Uterus (tissue), 4 donors: ENCODE measurements at places on chromosomes 3 and 15.

- DNase-seq: no peak
These were observed 29.1 kb upstream of the SRP14 start for GRCh38 chr15:40067921-40068624.

DNA sequence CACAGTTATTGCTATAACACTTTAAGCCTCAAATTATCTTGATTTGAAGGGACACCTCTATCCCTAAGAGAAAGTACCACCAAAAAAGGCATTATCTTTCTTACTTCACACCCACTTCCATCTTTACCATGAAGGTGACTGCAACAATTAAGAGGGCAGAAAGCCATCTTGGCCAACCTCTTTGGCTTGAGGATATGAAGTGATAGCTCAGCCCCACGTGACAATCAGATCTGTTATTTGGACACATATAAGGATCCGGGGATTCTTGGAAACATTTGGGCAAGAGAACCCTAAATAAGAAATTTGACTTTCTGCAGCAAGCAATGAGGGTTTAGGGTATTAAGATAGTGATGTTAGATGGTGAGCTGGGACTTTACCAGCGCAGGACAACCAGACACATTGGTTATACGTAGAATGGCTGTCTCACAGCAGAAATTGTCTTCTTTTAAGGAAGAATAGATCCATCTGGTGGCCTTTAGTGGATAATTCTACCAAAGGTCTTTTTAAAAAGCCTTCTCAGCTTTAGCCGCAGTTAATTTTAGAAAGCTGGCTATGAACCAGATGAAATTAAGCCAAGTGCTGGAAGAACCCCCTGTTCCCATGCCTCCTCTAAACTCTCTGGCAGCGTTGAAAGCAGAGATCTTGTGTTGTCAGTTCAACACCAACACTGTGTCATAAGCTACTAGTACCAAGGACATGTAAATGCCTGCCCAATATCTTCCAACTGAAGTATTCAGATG is 12.3 kb downstream of the HCLS1 start:
- no peak for DNase-seq

GRCh38 chr3:45596290-45596791 is 1.8 kb downstream of the LIMD1 start:
- no peak for DNase-seq

GRCh38 chr3:190012314-190012782 is 108.3 kb downstream of the P3H2 start:
- DNase-seq: no peak

GRCh38 chr15:52144656-52145178 is 32.1 kb upstream of the BCL2L10 start:
- DNase-seq: no peak

- no peak for DNase-seq
These were observed 29.3 kb downstream of the APPL1 start for GRCh38 chr3:57256844-57257243.

DNA sequence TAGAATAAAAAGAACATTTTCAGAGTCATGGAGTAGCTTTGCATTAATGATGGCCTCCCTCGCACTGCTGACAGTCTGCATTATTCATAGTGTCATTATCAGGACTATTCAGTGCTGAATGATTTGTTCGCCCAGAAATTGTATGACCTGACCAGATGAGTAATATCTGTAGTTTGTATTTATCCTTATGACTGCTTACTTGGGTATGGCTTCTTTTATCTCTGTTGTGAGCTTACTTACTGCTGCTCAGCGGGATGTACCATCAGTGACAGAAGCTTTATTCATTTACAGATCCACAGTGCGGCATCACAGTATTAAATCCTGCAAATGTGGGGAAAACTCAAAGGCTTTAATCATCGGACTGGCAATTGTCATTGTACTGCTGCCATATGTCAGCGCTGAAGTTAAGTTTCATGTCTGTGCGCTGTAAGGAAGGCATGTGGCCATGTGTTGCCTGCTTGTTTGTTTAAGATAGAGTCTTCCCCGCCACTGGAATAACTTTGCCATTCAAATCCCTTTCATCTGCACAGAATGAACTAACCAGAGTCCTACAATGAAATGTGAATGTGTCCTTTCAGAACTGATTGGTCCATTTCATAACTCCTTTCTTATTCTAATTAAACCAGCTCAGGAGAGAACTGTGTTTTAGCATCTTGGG is 262.2 kb downstream of the CHL1 start:
- DNase-seq: no peak

GRCh38 chr3:76624164-76624563 is 415.7 kb upstream of the ROBO2 start:
- no peak for DNase-seq

DNA sequence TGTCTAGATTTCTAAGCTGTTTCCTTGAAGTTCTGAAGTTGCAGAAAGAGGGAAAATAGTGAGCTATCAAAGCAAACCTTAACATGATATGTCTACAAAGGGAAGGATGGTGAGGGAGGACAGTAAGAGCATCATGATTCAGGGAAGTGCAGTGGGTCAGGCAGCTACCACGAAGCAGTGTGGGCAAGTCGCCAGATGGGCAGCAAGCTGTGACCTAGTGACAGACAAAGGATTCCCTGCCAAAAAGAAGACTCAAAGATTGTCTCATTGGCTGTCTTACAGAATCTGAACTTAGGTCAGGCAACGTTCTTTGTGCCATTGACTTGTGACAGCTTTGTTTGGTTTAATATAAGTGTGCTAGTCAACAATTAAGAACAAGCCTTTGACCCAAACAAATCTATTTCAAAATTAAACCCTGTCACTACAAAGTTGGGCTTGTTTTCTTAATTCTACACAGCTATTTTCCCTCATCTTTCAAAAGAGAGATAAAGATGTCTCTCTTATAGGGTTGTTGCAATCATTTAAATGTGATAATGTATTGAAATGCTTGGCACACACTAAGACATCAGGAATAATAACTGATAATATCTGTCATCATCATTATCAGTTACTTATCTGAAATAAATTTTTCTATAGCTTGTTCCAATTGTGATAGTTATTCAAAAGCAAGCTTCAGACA is 153.3 kb downstream of the ECT2 start:
- no peak for DNase-seq

DNA sequence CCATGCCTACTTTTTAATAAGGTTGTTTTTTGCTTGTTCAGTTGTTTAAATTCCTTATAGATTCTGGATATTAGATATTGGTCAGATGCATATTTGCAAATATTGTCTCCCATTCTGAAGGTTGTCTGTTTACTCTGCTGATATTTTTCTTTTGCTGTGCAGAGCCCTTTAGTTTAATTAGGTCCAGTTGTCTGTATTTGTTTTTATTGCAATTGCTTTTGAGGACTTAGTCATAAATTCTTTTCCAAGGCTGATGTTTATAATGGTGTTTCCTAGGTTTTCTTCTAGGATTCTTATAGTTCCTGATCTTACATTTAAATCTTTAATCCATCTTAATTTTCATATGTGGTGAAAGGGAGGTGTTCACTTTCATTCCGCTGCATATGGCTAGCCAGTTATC is 77.4 kb downstream of the PTPRG start:
- no peak for DNase-seq

- no peak for DNase-seq
These were observed 260.1 kb upstream of the CTNNB1 start for GRCh38 chr3:40939030-40939740.

DNA sequence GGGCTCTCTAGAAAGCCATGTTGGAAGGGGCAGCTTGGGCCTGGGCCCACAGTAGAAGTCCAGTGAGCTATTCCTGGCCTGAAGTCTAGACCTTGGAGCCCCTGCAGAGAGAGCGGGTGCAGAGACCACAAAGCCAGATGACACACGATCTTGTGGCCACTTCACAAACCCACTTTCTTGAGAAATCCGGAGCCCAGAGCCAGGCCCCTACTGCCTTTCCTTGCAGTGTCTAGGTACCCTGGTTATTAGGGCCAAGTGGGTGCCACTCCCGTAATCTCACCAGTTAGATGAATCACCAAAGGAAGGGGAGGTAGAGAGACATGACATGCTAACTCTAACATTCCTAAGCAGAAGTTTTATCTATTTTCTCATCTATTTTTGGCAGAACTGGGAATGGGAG is 72.5 kb upstream of the ADAMTSL3 start:
- DNase-seq: no peak

DNA sequence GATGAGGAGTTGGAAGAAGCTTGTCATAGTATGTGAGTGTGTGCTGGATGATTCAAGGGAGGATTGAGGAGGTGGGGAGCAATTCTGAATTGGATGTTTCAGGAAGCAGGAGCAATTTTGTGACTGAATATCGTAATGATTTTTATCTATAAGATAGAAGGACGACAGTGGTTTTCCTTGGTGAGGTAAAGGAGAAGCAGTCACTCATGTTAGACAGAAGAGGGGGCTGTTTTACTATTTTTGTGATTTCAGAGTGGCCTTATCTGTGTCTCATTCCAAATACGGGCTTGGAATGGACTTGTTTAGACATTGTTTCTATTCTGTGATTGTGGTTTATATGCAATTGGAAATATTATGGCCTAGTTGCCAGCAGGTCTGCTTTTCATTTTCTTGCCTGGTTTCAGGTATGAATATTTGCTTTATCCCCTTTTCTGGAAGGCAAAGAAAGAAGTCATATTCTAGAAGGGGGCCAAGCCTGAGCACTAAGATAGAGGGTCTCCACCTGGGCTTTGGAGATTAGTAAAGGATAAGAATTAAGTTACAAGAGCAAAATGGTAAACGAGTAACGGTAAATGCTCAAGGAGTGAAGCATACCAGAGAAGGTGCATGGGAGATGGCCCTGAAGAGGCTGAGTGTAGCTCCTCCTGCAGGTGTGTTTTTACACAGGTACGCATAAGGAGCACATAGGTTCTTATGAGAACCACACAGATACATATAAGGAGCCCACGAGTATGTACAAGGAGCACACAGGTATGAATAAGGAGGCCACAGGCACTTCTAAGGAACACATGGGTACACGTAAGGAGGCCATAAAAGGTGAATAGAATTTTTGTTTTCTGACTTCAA is 124.6 kb upstream of the KCNAB1 start:
- no peak for DNase-seq

- no peak for DNase-seq
These were observed 24.3 kb downstream of the CLDN11 start for GRCh38 chr3:170442947-170443346.

GRCh38 chr15:67109141-67110034 is 44.0 kb downstream of the SMAD3 start:
- DNase-seq: peak; percentile 71

DNA sequence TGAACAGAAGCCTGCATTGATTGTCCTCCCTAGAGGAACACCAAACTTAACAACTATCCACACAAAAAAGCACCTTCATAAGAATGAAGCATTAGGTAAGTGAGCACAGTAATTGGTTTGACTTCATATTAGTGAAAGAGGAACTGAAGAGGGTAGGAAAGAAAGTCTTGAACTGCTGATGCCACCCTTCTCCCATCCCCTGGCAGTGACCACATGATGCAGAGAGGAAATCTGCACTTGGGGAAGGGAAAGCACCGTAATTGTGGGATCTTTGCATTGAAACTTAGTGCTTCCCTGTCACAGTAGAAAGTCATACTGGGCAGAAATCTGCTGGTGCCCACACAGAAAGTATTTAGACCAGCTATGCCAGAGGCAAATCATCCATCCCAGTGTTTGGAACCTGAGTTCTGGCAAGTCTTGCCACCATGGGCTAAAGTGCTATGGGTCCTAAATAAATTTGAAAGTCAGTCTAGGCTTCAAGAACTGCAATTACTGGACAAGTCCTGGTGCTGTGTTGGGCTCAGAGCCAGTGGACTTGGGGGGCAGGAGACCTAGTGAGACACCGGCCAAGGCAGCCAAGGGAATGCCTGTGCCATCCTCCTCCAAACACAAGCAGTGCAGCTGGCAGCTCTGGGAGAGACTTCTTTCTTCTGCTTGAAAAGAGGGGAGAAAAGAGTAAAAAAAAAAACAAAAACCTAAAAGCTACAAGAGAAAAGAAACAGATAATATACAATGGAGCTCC is 63.6 kb downstream of the SLC15A2 start:
- no peak for DNase-seq

GRCh38 chr15:29904757-29905417 is 82.6 kb upstream of the TJP1 start:
- no peak for DNase-seq

GRCh38 chr3:12002912-12003311 is 1.3 kb upstream of the SYN2 start:
- DNase-seq: no peak

GRCh38 chr3:18474202-18474601 is 49.1 kb upstream of the SATB1 start:
- DNase-seq: no peak

- no peak for DNase-seq
These were observed 110.3 kb upstream of the HACD2 start for GRCh38 chr3:123695152-123695551.

GRCh38 chr3:177935047-177935446 is 601.2 kb upstream of the KCNMB2 start:
- no peak for DNase-seq

DNA sequence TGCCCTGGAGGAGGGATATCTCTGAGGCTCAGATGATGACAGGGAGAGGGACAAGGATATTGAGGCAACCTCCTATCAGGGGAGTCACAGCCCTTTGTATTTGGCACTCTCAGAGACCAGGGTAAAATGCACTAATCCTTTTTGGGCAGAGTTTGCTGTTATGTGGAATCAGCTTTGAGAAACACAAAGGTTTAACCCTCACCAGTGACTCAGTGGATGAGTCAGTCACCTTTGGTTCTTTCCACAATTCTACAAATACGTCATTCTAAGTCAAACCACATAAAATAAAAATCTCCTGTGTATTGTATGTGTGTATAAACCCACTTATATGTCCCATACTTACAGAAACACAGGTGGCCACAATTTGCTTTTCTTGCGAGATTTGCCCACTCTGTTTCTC is 5.1 kb downstream of the LSAMP start:
- no peak for DNase-seq

DNA sequence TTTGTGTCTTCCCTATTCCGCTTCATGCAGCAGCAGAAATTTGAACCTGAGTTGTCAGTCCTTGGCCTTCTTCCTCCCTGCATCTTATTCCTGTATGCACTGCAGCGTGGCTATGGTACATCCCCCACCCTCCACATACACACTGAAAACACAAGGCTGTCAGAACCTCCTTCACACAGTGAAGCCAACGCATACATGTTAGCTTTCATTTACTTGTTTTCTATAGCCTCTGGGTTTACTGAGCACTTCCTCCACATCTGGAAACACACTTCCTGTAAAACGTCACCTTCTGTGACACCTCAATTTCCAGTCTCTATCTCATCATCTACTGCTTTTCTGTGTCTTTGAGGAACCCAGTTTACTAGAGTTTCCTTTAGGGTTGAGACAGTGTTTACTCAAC is 47.0 kb downstream of the SUSD5 start:
- DNase-seq: no peak

- DNase-seq: peak; percentile 63
These were observed 191.3 kb downstream of the ADAMTSL3 start for GRCh38 chr15:83845230-83845629.
